Choroid plexus epithelial cell (primary cell): ENCODE measurements at places on chromosomes 12 and 14.

DNA sequence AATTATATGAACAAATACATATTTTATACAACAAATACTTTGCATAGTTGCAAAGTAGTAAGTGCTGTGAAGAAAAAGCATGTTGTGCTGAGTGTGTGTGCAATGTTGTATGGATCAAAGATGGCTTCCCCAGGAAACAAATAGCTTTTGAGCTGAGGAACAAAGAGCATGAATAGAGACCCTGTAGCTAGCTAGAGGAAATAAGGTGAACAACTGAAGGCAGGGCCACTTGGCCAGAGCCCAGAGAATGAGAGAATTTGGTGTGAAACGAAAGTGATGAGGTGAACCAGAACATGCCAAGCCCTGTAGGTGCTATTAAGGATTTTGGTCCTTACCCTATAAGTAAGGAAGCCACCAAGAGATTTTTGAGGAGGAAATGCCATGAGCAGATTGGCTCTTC is 17.1 kb downstream of the DYRK2 start:
- DNase-seq, result no peak

GRCh38 chr12:101761350-101761749 is 22.1 kb upstream of the SYCP3 start:
- peak; percentile 79 for DNase-seq

DNA sequence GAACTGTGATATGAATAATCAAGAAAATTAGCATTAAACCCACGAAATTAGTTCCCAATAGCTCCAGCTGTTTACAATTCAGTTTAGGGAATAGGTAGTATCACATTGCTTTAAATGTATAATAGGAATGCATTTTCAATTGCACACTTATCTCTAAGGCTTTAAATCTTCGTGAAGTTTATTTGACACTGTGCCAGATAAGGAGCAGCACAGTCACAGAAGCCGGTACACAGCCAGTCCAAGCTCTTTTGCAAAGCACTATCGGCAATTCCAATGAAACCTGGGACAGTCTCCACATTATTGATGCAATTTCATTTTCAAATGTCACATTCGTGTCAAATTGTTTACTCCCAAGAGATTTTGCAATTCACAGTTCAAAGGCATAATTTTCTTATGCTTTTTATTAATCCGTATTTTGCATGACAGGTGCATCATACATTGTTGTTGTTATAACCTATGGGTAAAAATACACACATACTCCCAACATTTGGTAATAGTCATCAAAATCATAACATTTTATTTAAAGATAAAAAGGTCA is 602.8 kb downstream of the RPS29 start:
- DNase-seq, result no peak

- DNase-seq, result no peak
Observed at GRCh38 chr12:94872671-94872970, 130.9 kb downstream of the NDUFA12 start.

GRCh38 chr14:68317239-68317638 is 475.6 kb downstream of the ZFP36L1 start:
- DNase-seq, result no peak

- peak; percentile 84 for DNase-seq
Observed at GRCh38 chr12:26810330-26810729, 22.7 kb downstream of the ITPR2 start.

GRCh38 chr12:107759410-107759809 is 1.5 kb downstream of the PRDM4 start:
- DNase-seq, result peak; percentile 89

GRCh38 chr12:128326406-128326805 is 59.4 kb downstream of the TMEM132C start:
- DNase-seq, result no peak
